ENCODE measurements at places on chromosomes 3 and 15. TPM values are rescaled to one million over a fixed set of nuclear protein-coding genes. Genes with fewer than 3 reads are reported as not detected.

DNA sequence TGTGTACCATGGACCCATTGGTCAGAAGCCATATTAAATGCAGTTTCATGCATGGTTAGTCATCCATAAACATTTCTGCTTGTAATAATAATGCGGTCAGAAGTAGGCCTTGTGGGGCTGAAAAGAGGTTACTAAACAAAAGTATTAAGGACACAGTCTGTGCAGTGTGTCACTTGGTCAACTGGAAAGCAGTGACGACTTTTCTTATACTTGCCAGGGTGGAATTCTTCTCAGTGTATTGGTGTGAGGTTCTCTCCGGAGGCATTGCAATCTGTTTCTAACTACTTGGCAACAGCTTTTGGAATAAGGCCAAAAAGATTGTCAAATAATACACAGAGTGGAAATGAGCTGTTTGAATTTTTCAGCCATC is 46.8 kb downstream of the CHL1 start:
- no peak for DNase-seq

The GATA2 gene
- 25.0 TPM for total RNA-seq

GRCh38 chr15:55279746-55280351 is 9.8 kb downstream of the RAB27A start:
- peak; percentile 91 for DNase-seq

GRCh38 chr15:62440362-62441105 is 275.4 kb upstream of the C2CD4B start:
- no peak for DNase-seq

GRCh38 chr3:48566401-48566760 is 2.8 kb upstream of the UCN2 start:
- DNase-seq, result no peak

The SYNPR gene
- total RNA-seq, result not detected

GRCh38 chr15:33753012-33753411 is 215.3 kb upstream of the CHRM5 start:
- DNase-seq, result no peak

The CACNA1D gene
- total RNA-seq, result not detected

DNA sequence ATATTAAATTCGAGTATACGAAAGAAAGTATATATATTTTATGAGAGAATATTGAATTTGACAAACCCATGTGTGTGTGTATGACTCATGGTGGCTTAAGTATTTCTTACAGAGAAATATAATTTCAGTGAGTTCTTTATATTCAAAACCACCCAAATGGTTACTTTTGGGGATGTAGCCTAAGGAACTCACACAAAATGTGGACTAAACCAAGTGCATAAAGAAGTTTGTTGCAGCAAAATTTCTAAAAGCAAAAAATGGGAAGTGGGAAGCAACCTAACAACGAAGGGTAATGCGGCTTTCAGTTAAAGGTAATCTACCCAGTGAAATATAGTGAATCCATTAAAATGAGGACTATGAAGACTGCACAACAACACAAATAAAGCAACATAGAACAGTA is 277.1 kb downstream of the EDEM1 start:
- no peak for DNase-seq

The ANKRD34C gene
- total RNA-seq, result not detected

Measured in dermis blood vessel endothelial cell (primary cell).